H1 (cell line): ENCODE measurements at places on chromosomes 2 and 18. TPM values are rescaled to one million over a fixed set of nuclear protein-coding genes. Genes with fewer than 3 reads are reported as not detected.

The ANKRD30B gene
- total RNA-seq, result 0.11 TPM in 1 of 2 replicates, not detected in the other

- no peak overlapping the region for H3K4me3 ChIP-seq
- DNase-seq, result no peak
- no peaks in the 10 kb centered on the region for H3K27me3 ChIP-seq
Observed at GRCh38 chr2:97849881-97850528, 136.6 kb downstream of the ZAP70 start.

GRCh38 chr2:12094134-12094533 lies 347.7 kb downstream of the LPIN1 start:
- H3K36me3 ChIP-seq, result no peaks in the 10 kb centered on the region
- peaks cover 9% of the 10 kb centered on the region; the same call in 1 of the 2 replicates for H3K4me1 ChIP-seq
- no peak overlapping the region for H3K4me3 ChIP-seq
- DNase-seq, result no peak
- no peak overlapping the region for H3K27ac ChIP-seq

- no peaks in the 10 kb centered on the region for H3K36me3 ChIP-seq
- DNase-seq, result no peak
- H3K27ac ChIP-seq, result no peak overlapping the region
- H3K4me3 ChIP-seq, result no peak overlapping the region
- H3K27me3 ChIP-seq, result no peaks in the 10 kb centered on the region
Observed at GRCh38 chr2:207283356-207283755, 117.6 kb upstream of the KLF7 start.

DNA sequence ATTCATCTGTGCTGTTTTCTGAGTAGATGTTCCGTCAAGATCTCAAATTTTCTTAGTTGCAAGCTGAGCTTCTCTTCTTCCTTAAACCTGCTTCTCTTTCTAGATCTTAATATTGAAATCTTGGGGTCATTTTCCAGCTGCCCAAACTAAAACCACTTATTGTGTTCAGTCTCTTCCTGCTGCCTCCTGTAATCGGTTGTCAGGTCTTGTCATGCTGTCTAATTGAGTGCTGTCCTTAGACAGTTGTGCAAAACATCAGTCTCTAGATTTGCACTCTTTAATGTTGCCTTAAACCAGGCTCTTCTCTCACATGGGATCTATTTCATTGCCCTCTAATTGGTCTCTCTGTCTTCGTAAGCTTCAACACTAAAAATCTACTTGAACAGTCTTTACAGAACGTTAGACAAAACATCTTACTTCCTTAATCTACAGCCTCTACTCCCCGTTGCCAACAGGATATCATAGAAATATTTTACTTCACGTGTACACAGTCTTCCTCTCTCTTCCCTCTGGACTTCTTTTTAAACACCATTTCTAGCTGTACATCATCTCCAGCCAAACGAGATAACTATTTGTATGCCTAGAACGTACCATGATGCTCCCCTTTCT lies 34.9 kb downstream of the GPD2 start:
- DNase-seq, result no peak
- H3K4me1 ChIP-seq, result peaks cover 10% of the 10 kb centered on the region; the same call in 1 of the 2 replicates
- H3K4me3 ChIP-seq, result no peak overlapping the region
- H3K27me3 ChIP-seq, result no peaks in the 10 kb centered on the region
- H3K36me3 ChIP-seq, result no peaks in the 10 kb centered on the region
- no peak overlapping the region for H3K27ac ChIP-seq

DNA sequence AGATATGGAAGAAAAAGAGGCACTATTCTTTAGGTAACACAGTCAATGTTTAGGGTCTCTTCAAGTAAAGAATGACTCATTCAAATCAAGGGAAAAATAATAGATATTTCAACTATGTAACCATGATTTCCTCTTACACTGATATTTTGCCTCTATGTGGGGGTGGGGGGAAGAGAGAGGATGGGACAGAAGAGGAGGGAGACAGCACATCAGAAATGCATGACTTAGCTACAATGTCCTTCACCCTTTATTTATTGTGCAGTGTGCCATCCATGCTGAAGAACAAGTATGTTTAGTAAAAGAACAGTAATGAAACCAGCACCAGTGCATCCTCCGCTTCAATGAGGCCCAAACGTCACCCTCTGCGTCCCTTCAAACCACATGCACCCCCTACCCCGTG lies 204.8 kb downstream of the HDAC4 start:
- H3K27ac ChIP-seq, result no peak overlapping the region
- H3K36me3 ChIP-seq, result no peaks in the 10 kb centered on the region
- H3K27me3 ChIP-seq, result no peaks in the 10 kb centered on the region
- no peak for DNase-seq
- H3K4me1 ChIP-seq, result no peaks in the 10 kb centered on the region; the same call in 1 of the 2 replicates
- no peak overlapping the region for H3K4me3 ChIP-seq

GRCh38 chr2:192122946-192123345 lies 71.8 kb downstream of the TMEFF2 start:
- no peaks in the 10 kb centered on the region for H3K36me3 ChIP-seq
- H3K4me3 ChIP-seq, result no peak overlapping the region
- H3K27ac ChIP-seq, result no peak overlapping the region
- no peak for DNase-seq
- no peaks in the 10 kb centered on the region for H3K27me3 ChIP-seq

GRCh38 chr2:203605302-203605701 lies 70.2 kb upstream of the RAPH1 start:
- no peaks in the 10 kb centered on the region for H3K27me3 ChIP-seq
- no peaks in the 10 kb centered on the region for H3K36me3 ChIP-seq
- no peaks in the 10 kb centered on the region; the same call in 1 of the 2 replicates for H3K4me1 ChIP-seq
- H3K27ac ChIP-seq, result no peak overlapping the region

GRCh38 chr2:8797682-8798081 lies 39.7 kb downstream of the KIDINS220 start:
- no peak for DNase-seq
- H3K27ac ChIP-seq, result no peak overlapping the region
- no peaks in the 10 kb centered on the region for H3K4me1 ChIP-seq
- H3K27me3 ChIP-seq, result no peaks in the 10 kb centered on the region

- DNase-seq, result no peak
- H3K4me1 ChIP-seq, result peaks cover 10% of the 10 kb centered on the region
- no peak overlapping the region for H3K27ac ChIP-seq
- H3K36me3 ChIP-seq, result no peaks in the 10 kb centered on the region
- no peaks in the 10 kb centered on the region for H3K27me3 ChIP-seq
Observed at GRCh38 chr18:23398401-23398800, 54.7 kb upstream of the RIOK3 start.

GRCh38 chr2:108392029-108392428 lies 14.3 kb downstream of the SULT1C4 start:
- H3K27ac ChIP-seq, result no peak overlapping the region
- no peaks in the 10 kb centered on the region for H3K36me3 ChIP-seq
- H3K4me1 ChIP-seq, result no peaks in the 10 kb centered on the region
- no peak overlapping the region for H3K4me3 ChIP-seq
- no peak for DNase-seq

- H3K4me1 ChIP-seq, result no peaks in the 10 kb centered on the region
- no peak overlapping the region for H3K27ac ChIP-seq
- H3K27me3 ChIP-seq, result no peaks in the 10 kb centered on the region
- no peak overlapping the region for H3K4me3 ChIP-seq
- no peak for DNase-seq
- no peaks in the 10 kb centered on the region for H3K36me3 ChIP-seq
Observed at GRCh38 chr18:57738078-57738477, 65.0 kb downstream of the ATP8B1 start.
